ENCODE measurements at places on chromosomes 13 and 19. TPM values are rescaled to one million over a fixed set of nuclear protein-coding genes. Genes with fewer than 3 reads are reported as not detected.

Gene GPR183
- not detected for total RNA-seq

Gene ZNF543
- 8.0 TPM for total RNA-seq

Gene XPO4
- 13.8 TPM for total RNA-seq

- H3K4me3 ChIP-seq, result no peak overlapping the region
- H3K27me3 ChIP-seq, result peaks cover 32% of the 10 kb centered on the region
- DNase-seq, result no peak
- H3K36me3 ChIP-seq, result no peaks in the 10 kb centered on the region
- peaks cover 8% of the 10 kb centered on the region for H3K4me1 ChIP-seq
Observed at GRCh38 chr19:35295792-35296462, 4.0 kb downstream of the MAG start.

DNA sequence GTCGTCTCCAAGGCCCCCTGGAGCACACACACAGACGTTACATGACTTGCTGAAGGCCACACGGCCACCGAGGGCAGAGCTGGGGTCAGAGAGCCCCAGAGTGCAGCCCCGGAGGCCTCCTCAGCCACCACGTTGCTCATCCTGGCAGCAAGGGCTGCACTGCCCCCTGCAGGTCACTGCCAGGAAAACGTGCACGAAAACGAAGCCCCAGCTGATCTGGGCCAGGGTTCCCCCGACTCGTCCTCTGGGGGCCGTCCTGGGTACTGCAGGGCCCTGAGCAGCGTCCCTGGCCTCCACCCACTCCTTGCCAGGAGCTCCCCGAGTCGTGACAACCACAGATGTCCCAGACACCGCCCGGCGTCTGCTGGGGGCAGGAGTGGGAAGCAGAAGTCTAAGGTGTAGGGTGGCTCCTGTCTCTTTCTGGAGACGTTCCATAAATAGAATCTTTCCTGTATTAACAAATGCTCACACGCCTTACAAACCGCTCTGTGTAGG, 3.4 kb downstream of the TPGS1 start:
- peak overlapping the region; percentile 35 for H3K27ac ChIP-seq
- no peaks in the 10 kb centered on the region for H3K4me1 ChIP-seq
- H3K27me3 ChIP-seq, result no peaks in the 10 kb centered on the region
- peak; percentile 90 for DNase-seq
- no peak overlapping the region for H3K4me3 ChIP-seq

DNA sequence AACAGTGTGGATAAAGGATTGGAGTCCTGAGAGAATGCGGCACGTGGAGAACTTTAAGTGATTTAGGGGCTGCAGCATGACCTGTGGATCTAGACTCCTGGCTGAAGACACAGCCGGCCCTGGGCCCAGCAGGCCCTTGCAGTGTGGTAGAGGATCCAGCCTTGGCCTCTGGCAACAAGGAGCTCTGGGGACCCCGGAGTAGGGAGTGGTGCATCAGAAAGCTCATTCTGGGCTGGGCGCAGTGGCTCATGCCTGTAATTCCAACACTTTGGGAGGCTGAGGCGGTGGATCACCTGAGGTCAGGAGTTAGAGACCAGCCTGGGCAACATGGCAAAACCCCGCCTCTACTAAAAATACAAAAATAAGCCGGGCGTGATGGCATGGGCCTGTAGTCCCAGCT, 76.0 kb downstream of the CHST8 start:
- H3K27ac ChIP-seq, result no peak overlapping the region
- no peaks in the 10 kb centered on the region for H3K4me1 ChIP-seq
- H3K27me3 ChIP-seq, result no peaks in the 10 kb centered on the region
- H3K4me3 ChIP-seq, result no peak overlapping the region

GRCh38 chr19:19654441-19654840, 9.0 kb downstream of the ATP13A1 start:
- H3K36me3 ChIP-seq, result peaks cover 5% of the 10 kb centered on the region
- no peaks in the 10 kb centered on the region for H3K4me1 ChIP-seq
- no peaks in the 10 kb centered on the region for H3K27me3 ChIP-seq
- DNase-seq, result no peak
- no peak overlapping the region for H3K27ac ChIP-seq

DNA sequence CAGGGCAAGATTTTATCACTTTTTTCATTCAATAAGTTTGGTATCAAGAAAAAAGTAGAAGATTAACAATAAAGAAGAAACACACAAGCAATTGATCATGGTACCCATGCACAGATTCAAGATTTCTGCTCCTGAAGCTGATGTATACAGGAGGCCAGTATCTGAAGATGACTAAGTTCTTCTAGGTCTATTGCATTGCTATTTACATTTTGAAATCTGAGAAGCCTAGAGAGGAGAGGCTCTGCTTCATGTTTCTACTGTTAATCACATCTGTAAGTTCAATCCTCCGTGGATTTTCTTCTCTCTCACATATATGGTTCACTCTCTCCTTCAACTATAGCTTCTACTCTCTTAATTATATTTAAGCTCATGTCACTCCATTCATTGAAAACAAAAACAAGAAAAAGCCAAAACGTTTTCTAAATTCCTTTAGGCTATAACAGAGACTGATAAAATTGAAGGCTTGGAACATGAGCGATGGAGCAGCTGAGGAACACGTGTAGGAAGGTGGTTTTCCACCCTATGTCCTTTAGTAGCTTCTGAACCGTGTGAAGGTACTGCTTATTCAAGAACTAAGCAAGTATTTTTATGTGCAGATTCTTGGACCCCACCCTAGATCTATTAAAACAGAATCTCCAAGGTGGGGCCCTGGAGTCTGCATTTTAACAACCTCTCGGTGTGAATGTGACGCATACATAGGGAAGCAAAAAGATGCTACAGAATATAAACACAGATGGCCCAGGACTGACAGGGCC, 198.2 kb downstream of the EFNB2 start:
- DNase-seq, result no peak
- H3K36me3 ChIP-seq, result no peaks in the 10 kb centered on the region
- no peak overlapping the region for H3K4me3 ChIP-seq
- no peak overlapping the region for H3K27ac ChIP-seq

DNA sequence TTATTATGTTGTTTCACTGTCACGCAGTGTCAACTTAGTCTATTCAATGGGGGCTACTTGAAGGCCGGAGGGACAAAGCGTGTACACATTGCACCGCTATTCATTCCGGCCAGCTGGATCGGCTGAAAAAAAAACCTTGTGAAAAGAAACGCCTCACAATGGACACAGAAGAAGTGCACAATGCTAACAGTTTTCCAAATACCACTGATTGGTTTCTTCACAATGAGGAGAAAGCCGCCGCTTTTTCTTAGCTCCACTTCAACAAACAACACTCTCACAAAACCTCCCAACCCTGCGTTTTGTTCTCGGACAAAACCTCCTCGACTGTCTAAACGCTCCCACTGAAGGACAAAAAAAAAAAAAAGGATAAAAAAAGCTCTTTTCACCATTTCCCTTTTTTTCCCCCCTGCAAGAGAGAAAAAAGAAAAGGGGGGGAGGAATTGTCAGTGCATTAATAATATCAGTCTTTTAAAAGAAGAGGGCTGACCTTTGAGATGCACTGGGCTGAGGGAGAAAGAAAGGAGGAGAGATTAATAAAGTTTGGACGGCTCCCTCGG, 5.4 kb downstream of the SOX21 start:
- H3K4me3 ChIP-seq, result no peak overlapping the region
- DNase-seq, result no peak
- H3K27ac ChIP-seq, result no peak overlapping the region
- H3K4me1 ChIP-seq, result no peaks in the 10 kb centered on the region
- no peaks in the 10 kb centered on the region for H3K36me3 ChIP-seq
- H3K27me3 ChIP-seq, result peaks cover 89% of the 10 kb centered on the region

GRCh38 chr19:45087531-45087930, 5.4 kb upstream of the PPP1R37 start:
- DNase-seq, result no peak
- H3K4me1 ChIP-seq, result no peaks in the 10 kb centered on the region
- no peaks in the 10 kb centered on the region for H3K36me3 ChIP-seq
- H3K27ac ChIP-seq, result no peak overlapping the region
- no peaks in the 10 kb centered on the region for H3K27me3 ChIP-seq

DNA sequence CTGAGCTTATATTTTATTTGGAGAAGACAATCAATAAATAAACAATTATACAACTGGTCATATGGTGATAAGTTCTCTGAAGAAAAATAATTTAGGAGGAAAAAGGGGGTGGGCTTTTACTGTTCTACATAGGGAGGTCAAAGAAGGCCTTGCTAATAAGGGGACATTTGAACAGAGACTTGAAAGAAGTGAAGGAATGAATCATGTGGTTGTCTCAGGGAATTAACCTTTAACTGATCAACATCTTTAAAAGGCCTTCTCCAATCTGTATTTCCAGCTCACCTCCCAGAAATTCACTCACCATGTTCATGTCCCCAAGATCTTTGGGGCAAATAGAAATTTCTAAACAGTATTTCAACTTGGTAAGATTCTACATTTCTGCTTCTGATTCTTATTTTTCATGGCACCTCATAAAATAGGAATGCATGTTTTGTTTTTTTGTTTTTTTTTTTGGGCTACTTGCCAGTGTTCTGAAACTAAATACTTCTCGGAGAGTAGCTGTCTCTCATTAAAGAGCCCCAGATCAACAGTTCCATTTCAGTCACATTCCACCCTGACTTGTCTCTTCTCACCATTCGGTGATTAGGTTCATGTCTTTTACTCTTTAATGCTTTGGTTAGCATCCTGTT, 19.2 kb upstream of the LPAR6 start:
- peak; percentile 53 for DNase-seq
- H3K4me3 ChIP-seq, result peak overlapping the region; percentile 13
- H3K27ac ChIP-seq, result peak overlapping the region; percentile 36
- H3K4me1 ChIP-seq, result peaks cover 22% of the 10 kb centered on the region

Data from GM23248 (cell line).